ENCODE measurements at places on chromosomes 11 and 22.

DNA sequence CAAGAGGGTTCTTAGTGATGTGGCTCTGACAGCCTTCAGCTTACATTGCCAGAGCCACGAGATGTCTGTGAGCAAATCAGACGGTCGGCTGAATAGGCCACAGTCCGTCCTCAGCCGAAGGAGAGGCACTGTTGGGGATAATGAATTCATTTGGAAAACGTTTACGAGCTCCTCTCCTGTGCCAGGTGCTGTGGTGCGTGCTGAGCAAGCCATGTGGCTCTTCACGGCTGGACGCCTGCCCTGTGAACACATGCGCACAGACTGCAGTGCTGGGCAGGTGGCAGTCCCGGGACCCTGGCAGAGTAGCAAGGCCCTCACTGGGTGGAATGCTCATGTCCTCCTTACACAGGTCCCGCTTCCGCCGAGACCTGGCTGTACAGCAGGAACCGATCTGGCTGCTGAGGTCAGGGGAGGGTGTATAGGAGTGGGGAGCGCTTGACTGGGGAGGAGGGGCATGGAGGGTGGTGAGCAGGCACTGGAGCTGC, 6.8 kb downstream of the TBC1D22A start:
- no peak for DNase-seq

GRCh38 chr22:26671317-26672059, 14.1 kb downstream of the MIAT start:
- peak; percentile 50 for DNase-seq

DNA sequence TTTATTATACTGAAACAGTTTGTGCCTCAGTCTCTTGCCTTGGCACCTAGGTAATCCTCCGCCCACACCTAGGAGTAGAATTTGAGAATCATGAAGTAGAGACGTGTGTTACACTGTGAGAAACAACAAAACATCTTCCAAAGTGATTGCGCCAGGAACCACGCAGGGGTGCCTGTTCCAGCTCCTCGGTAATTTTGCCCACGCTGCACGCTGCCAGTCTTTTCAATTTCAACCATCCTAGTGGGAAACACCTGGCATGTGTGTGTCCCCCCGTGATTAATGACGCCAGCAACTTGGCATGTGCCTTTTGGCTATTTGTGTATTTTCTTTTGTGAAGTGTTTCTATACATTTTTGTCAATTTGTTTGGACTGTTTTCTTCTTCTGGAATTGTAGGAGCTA, 919.1 kb downstream of the BRD1 start:
- no peak for DNase-seq

DNA sequence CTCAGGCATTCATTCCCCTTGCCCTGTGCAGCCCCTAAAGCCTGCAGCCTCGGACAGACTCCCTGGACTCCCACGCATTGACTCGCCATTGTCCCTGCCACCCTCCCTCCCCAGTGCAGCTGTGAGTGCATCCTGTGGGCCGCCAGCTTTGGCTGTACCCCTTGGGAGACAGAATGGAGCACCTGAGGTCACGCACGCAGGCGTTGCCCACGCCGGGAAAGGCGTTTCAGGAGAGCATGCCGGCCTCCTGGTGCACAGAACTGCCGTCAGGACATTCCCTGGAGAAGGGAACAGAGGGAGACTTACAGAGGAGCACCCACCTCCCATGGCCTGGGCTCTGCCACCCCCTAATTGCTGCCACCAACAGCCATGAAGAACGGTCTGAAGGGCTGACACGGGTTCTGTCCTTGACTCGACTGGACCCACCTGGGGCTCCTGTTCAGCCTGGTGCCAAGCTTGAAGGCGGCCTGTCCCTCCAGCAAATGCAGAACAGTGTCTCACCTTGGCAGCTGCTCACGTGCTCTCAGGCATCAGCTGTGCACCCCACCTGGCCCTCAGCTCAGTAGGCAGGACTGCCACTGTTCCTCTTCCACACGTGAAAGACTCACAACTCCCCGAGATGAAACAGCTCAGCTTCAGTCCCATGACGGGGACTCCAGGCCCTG, 503.8 kb downstream of the BRD1 start:
- DNase-seq: no peak

GRCh38 chr22:32583074-32583682, 108.6 kb downstream of the FBXO7 start:
- DNase-seq: no peak

- no peak for DNase-seq
Measured at GRCh38 chr22:33325232-33326004, 267.2 kb upstream of the SYN3 start.

Measured in activated CD4-positive, alpha-beta T cell treated with anti-CD3 and anti-CD28 coated beads, Interleukin-2, amount 50 U/mL, for 4 hours (primary cell).